ENCODE measurements at places on chromosomes 3 and 15.

DNA sequence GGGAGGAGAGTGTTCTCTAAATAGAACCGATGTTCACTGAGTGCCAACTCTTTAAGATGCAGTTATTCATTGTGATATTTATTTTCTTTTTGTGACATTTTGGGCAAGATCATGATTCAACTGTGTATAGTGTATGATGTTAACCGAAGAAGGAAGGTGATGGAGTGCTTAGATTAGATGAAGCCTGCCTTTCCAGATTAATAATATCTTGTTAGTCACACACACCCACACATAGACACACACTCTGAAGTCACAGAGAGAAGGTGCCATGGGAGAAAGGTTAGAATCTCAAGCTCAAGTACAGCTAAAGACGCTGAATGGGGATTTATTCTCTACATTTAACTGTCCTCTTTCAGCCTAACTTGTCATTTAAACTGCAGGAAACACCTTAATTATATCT, 77.0 kb downstream of the SLC9A9 start:
- no peak for DNase-seq

- DNase-seq = no peak
Measured at GRCh38 chr15:81339321-81339720, 15.4 kb upstream of the STARD5 start.

DNA sequence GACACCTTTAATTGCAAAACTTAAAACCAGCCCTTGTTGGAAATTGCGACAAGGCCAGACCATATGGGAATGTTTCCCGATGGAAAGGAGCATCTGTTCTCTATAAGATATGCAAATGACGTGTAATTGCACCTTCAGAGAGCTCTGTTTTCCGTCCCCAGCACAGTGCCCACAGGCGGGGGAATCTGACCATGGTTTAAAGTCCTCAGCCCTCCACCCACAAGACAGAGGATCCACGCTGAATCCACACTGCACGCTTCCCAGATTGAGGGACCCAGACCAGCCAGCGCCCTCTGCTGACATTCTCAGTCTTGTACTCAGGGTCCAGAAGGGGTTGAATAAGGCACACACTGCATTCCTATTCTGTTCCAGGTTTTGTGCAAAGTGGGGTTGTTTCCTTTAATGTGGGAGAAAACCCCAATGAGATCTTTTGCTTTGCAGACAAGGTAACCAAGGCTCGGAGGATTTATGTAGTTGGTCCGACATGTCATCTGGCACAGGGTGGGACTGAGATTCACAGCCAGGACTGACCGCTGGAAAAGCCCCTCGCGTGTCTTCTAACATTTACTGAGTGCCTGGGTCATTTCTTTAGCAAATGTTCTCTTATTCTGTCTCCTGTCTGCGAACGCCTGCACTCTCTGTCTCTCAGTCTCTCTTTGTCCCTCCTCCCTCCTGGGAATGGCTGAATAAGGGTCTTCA, 36.8 kb upstream of the KLHL25 start:
- DNase-seq = peak; percentile 39

GRCh38 chr15:92510163-92510882, 116.6 kb downstream of the ST8SIA2 start:
- no peak for DNase-seq

DNA sequence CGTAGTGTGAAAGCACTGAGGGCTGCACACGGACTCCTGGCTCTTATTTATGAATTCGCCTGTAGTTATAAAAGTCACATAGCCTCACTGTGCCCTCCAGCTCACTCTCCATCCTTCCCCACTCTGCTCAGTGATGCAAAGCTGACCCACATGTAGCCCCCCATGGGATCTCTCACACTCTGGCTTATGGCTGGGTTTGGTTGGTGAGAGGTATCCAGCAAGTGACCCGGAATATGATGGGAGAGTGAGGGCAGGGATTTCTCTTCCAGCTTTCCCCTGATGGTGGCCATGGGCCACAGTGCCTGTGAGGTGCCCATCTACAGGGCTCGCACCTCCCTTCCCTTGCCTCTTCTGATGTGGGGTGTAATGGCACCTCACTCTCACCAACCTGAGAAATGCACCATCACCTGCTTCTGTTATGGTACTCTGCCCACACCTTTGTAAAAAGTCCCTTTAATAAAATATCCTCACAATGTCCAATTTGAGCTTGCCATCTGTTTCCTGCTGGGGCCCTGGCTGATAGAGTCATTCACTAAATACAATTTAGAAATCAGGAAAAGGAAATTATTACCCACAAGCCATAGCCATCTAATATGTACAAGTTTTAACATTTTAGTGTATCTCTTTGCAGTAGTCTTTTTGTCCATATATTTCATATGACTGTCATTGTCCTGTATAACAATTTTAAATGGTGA, 93.6 kb downstream of the SCN11A start:
- DNase-seq = no peak

DNA sequence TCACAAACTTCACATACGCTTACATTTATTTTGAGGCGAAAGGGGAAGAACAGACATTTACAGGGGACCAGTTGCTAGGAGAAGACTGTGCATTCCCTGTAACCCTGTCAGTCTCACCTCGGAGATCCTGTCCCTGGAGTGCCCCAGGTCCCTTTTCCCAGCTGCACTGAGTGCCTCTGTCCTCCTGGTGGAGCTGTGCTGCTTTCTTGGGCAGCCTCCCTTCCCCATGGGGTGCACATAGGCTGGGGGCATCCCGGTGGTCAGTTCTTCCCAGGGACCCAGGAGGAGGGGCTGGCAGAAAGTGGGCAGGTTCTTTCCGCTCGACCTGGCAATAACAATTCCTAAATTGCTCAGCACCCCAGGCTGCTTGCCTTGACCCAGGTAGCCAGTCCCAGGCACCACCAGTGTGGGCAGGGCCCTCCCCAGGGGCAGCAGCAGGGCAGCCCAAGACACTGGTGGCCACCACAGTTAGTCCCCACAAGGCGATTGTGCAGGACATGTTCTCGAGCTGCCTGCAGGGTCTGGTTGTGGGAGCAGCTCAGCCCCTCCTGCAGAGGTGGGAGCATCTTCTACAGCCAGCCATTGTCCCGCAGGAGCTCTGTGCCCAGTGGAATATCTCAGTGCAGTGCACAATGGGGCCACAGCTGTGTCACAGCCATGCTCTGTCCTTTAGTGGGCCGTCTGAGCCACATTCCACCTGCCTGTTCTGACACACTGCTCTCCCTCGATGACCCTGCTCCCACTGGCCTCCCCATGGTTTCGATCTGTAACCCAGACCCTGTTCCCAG, 36.3 kb downstream of the APBA2 start:
- no peak for DNase-seq

DNA sequence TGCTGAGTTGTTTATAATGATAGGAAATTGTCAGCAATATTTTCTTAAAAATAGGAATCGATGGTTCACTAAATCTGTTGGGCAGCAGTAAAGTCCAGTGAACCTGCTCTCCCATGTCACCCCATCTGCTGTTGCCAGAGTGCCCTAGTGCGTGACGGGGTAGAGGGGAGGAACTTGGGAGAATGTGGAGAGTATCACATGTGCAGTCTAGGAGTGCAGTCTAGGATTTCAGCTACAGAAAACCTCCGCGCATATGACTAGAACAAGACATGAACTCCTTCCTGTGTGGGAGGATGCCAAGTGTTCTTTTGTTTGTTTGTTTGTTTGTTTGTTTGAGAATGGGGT, 74.6 kb upstream of the ACAD9 start:
- no peak for DNase-seq

- DNase-seq = no peak
Measured at GRCh38 chr3:146780251-146780650, 175.1 kb upstream of the PLSCR5 start.

GRCh38 chr3:12440927-12441714, 43.2 kb upstream of the TSEN2 start:
- no peak for DNase-seq

DNA sequence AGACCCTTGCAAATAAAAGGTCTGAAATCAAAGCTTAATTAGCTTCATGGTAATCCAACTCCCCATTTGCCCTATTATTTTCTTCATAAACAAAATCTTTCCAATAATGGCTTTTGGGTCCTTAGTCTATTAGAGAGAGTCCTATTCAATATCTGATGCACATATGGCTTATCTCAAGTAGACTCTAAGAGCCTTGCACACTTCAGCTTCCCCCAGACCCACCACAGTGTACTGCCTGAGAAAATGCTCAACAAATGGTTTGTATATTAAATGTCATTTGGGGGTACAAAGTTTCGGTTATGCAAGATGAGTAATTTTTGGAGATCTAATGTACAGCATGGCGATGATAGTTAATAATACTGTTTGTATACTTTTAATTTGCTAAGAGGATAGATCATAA, 28.9 kb downstream of the FSTL1 start:
- DNase-seq = no peak

DNA sequence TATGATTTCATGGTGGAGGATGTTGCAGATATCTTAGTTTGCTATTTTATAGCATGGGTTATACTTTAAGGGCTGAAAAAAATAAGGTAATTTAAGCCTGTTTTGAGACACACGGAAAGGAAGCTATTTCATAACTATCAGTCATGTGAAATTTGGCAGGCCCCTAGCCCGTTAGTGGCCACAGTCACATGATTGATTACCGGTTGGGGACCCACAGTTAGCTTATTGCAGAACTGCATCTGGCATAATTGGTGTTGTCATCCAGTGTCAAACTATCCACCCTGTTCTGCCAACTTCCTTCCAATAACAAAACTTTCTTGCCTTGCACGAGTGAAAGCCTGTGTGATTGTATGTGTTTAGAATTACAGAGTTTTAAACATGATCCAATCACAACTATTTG, 35.2 kb downstream of the FNDC3B start:
- DNase-seq = no peak

DNA sequence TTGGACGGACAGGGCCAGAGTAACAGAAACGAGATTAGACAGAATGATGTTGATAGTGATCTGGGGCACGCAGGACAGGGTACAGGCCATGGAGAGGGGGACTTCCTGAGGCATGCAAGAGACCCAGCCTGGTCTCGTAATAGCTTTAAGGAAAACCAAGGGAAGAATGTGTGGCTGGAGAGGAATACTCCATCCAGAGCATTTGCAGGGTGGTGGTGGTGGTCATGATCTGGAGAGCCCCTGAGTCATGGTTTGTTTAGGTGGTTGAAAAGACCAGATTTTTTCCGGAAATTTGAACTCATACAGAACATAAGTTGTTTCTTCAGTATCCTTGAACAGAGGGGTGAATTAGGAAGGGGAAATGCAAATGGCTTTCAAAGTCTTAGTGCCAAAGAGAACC, 138.5 kb downstream of the DUT start:
- no peak for DNase-seq

All from omental fat pad (tissue), 4 donors.